ENCODE measurements at places on chromosomes 7 and 10.

- no peak for DNase-seq
Measured at GRCh38 chr7:132135746-132136385, 440.4 kb downstream of the PLXNA4 start.

DNA sequence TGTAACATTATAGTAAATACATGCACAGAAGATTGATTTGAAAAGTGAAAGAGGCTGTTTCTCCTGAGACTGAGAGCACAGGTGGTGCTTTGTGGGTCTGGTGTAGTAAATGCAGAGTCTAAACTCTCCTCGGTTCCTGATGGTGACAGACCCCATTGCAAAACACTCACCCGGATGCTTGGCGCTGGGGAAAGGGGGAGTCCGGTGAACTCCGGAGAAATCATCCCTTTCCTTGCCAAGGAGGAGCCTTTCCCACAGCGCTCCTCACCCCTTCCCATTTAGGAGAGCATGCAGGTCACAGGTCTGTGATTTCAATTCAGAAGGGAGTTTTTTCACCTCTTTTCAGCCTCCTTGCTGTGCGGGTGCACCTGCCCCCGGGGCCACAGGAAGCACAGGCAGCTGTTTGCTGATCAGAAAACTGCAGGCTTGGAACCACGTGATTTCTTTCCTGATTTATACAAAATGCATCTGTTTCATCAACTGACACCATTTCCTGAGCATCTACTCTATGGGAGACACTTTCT, 75.6 kb upstream of the LYZL2 start:
- DNase-seq = no peak

DNA sequence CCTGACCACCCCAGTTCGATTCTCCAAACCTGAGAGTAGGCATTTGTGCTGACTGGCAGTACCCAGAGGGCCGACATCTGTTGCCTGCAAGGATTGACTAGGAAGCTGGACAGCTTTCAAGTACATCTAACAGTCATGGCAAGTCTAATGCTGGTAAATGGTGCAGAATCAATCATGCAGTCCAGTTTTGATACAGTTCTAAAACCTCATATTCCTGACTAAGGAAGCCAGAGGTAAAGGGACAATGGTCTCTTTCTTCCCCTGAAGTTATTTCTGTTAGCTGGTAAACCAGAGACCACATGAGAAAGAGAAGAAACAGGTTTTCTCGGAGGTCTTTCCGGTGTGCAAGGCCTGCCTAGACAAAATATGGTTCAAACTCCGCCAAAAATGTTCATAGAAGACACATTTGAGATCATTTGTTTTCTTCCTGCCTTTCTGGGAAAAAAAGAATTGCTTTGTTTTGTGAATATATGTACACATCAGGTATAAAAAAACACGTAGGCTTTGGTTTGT, 97.1 kb downstream of the WDR37 start:
- DNase-seq = no peak

- no peak for DNase-seq
Measured at GRCh38 chr10:68721673-68722335, 765 bp downstream of the CCAR1 start.

- no peak for DNase-seq
Measured at GRCh38 chr7:32142649-32143048, 72.4 kb upstream of the PDE1C start.

DNA sequence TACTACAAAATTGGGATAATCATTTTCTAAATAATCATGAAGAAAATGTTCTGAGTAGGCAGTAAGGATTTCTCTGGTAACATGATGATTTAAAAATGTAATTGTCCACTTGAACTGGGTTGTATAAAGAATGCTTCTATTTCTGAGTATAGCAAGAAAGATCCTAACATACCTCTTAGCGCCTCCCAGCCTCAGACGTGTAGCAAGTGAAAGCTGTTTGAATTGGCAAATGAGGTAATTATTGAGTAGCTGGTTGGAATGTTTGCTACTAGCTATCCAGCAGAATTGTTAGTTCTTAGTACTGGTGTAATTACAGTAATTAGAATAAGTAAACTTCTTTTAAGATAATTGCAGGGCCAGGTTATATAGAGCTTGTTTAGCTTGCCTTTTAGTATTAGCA, 47.9 kb downstream of the SEPTIN7 start:
- peak; percentile 37 for DNase-seq

- DNase-seq = no peak
Measured at GRCh38 chr7:27095050-27095896, 527 bp downstream of the HOXA1 start.

GRCh38 chr7:120684463-120684862, 173.5 kb downstream of the TSPAN12 start:
- no peak for DNase-seq

- DNase-seq = no peak
Measured at GRCh38 chr7:130987092-130987491, 253.1 kb upstream of the KLF14 start.

GRCh38 chr10:130045091-130045652, 65.5 kb downstream of the C10orf143 start:
- DNase-seq = no peak

DNA sequence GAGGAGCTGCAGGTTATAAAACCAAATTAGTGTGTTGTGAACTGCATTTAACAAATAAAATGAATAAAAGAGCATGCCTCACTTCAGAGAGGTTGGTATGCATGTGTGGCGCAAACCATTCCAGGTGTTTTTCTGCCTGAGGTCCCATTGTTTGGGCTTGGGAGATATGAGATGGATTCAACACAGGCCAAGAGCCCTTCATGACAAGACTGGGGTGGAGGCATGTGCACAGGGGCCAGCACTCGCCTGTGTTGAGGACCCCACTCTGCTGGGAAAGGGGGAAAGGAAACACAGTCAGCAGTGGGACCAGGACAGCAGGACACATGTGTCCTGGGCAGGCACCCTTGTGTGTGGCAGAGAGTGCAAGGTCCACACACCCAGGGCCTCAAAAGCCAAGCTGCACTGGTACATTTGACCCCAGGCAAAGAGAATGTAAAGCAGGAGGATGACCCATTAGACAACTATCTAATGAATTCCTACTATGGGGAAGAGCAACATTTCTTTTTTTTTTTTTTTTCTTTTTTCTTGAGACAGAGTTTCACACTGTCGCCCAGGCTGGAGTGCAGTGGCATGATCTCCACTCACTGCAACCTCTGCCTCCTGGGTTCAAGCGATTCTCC, 9.2 kb upstream of the SLC18A3 start:
- DNase-seq = no peak

DNA sequence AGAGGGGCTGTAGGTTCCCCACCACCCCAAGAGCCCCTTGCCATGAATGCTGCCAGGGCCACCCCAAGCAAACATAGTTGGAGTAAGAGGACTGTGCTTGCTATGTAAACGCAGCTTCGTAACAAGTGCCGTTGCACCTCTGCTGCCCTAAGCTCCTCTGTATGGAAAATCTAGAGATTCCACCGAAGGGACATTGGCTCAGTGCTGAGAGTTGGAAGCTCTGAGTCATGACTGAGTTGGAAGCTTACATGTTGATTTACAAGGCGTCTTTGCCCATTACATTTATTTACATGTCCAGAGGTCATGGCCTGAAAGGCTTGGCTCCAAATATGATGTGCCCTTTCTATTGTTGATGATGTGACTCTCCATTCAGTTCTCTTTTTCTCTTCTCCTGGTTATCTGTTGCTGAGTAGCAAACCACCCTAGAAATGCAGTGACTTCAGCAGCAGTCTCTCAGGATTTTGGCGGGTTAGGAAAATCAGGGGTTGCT, 233.1 kb upstream of the TCF7L2 start:
- DNase-seq = no peak
